ENCODE measurements at places on chromosomes 16 and 17.

DNA sequence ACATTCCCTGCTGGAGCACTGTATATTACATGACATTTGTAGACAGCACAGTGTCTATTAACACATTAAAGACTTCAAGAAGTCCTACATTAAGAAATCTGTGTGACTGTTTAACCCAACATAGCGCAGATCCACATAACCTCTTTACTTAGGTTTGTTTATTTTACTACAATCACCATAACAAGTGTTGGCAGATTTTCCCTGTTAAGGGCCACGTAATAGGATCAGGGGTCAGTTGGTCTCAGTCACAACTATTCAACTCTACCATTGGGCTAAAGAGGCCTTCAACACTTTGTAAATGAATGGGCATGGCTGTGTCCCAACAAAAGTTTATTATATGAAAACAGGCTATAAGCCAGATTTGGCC, 51.3 kb upstream of the ADORA2B start:
- DNase-seq = no peak

GRCh38 chr16:1167276-1168107, 14.6 kb downstream of the CACNA1H start:
- DNase-seq = no peak

DNA sequence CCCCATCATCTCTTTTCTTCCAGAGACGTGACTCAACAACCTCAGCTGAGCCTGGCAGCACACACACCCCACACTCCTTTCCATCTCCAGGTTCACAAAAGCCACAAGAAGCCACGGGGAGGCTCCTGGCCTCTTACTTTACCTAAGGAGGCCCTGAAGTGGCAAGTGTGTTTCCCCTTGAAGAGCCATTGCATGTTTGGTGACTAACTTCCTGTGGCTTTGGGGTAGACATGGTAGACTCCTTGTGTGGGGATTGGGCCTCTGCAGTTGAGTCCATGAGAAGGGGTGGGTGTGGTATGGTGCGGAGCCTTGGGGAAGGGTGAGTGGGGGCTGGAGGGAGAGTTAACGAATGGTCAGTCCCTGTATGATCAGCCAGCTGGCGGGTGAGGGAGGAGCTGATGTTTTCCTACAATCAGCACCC, 24.2 kb downstream of the SAP30BP start:
- no peak for DNase-seq

DNA sequence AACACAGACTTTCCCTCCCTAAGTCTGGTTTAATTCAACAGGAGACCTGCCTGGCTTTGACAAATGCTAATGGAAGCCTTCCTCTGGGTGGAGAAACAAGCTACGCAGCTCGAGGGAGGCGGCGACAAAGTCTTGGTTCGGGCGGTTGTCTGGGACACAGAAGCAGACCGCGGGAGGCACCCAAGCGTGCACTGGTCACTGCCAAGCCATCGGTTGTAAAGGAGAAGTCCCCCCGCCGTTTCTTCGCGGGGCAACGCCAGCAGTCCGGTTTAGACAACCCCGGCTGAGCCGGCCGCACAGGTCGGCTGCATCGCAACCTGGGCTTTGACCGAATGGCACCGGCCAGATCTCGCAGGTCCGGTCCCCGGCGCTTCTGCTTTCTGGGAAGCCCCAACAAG, 586 bp downstream of the GLYR1 start:
- DNase-seq = no peak

- DNase-seq = no peak
Observed at GRCh38 chr17:40108970-40109824, 8.8 kb upstream of the NR1D1 start.

DNA sequence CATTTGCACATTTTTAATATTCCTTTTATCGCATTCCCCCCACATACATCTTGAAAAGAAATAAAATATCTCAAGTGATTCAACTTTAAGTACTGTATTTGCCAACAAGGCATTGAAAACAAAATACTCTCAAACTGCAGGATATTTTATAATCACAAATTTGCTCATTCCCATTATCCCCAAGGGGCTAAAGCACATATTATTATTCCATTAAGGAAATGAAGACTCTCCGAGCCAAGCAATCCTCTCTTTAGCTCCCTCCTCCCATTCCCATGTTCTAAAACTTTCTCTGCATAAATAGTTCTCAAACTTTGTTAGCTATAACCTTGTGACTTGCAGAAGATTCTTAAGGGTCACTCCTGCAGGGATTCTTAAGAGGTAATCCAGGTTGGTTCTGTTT, 436.8 kb downstream of the KCNJ2 start:
- no peak for DNase-seq

DNA sequence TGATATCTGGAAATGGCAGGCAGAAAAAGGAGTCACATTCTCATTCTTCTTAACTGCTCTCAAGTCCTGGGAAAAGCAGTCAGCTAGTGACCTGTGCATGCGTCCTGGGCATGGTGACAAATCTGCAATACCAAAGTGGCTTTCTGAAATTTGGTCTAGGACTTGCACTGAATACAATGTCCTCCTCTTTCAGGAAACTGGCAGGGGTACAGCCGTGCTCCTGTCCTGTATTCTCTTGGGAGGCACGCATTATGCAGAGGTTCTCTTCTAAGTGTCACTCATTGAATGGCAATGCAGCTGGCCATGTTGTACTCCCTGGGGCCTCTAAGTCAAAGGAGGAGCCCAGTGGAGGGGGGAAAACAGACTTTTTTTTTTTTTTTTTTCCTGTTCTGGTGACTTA, 10.6 kb downstream of the PHF12 start:
- no peak for DNase-seq

- DNase-seq = no peak
Observed at GRCh38 chr17:77863814-77864161, 94.7 kb upstream of the TNRC6C start.

DNA sequence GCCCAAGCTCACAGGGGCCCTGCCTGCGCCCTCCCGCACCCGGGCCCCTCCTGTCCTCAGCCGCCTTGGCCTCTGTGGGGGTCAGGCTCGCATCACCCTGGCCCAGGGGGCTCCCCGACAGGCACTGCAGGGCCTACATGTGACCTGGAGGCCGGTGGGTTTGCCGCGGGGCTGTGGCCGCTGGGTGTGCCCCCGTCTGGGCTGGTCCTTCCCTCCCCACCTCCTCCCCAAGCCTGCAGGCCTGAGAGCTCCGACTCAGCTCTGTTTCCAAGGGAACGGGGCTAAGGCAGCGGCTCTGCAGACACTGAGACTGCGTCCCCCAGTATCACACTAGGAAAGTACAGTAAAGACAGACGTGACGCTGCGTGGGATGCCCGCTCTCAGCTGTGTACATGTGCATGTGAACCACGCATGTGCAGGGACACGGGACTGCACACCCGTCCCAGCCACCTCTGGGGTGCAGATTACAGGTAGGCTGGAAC, 16.5 kb upstream of the WDR45B start:
- DNase-seq = no peak

- no peak for DNase-seq
Observed at GRCh38 chr16:50970281-50970680, 180.8 kb downstream of the SALL1 start.

DNA sequence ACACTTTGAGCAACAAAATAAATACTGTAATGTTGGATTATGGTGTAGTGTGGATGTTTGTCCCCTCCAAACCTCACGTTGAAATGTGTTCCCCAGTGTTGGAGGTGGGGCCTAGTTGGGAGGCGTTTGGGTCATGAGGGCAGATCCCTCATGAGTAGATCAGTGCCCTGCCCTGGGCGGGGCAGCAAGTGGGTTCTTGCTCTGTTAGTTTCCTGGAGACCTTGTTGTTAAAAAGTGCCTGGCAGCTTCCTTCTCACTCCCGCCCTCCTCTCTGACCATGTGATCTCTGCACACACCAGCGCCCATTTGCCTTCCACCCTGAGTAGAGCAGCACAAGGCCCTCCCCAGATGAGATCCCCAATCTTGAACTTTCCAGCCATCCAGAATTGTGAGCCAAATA, 67.7 kb downstream of the MPRIP start:
- DNase-seq = no peak

GRCh38 chr16:68823401-68824135, 19.8 kb upstream of the TANGO6 start:
- no peak for DNase-seq

DNA sequence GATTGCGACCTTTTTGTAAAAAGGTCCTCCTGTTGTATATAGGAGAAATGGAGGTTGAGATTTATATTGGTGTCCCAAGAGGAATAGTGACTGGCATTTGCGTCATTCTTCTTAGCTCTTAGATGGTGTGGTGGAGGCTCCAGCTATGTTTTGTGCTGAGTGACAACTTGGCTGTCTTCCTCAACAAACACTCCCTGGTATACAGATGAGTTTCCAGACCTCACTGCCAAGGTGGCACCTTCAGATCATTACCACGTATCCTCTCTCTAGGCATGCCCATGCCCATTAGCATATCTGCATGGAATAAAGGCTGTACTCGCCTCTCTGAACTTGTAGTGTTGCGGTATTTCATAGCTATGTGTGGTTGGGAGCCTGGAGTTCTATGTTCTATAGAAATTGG, 120.0 kb downstream of the MAP2K4 start:
- no peak for DNase-seq

DNA sequence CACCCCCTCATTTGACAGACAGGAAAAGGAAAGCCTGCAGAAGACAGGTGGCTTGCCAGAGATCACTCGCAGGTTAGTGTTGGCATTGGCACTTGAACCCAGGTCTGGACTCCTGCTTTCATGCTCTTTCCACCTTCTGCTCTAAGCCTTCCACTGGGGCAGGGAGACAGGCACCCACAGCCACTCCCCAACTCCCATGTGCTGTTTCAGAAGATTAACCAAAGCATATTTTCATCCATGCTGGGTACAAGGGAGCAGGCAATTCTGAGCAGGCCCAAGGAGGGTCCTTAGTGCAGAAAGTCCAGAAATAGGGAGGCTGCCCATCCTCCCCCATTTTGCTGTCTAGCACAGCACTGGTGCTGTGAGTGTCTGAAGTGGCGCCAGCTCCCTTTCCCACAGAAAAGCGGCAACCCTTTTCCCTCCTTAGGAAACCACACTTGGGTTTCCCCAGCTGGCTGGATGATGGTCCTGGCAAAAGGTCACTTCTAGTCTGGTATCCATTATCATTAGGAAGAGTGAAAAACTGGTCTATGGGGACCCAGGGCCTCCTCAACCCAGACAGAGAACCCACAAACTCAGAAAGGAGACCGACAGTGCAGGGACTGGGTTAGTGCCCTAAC, 2.0 kb upstream of the CAVIN1 start:
- no peak for DNase-seq

GRCh38 chr17:56866496-56866895, 32.5 kb downstream of the DGKE start:
- DNase-seq = no peak

- DNase-seq = no peak
Observed at GRCh38 chr16:84229471-84229870, 10.3 kb downstream of the KCNG4 start.

- no peak for DNase-seq
Observed at GRCh38 chr16:11130978-11131665, 124.9 kb downstream of the SOCS1 start.

GRCh38 chr17:81096741-81097133, 61.8 kb downstream of the BAIAP2 start:
- no peak for DNase-seq

- no peak for DNase-seq
Observed at GRCh38 chr17:30315106-30315505, 18.8 kb downstream of the TMIGD1 start.

DNA sequence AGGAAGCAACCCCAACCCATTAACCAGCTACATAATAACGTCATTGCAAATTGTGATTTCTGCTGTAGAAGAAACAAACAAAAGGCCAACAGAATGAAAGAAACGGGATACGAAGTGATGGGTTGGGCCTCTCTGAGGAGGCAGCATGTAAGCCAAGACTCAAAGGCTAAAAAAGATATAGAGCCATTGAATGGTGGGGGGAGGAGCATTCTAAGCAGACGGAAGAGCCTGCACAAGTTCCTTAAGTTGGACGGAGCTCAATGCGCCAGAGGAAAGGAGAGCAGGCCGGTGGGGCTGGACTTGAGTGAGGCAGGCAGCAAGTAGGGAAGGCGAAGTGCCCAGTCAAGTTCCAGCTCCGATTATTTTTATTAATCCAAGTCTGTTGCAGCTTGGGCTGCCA, 160.3 kb downstream of the SHISA9 start:
- DNase-seq = no peak

- no peak for DNase-seq
Observed at GRCh38 chr16:87295661-87296531, 21.3 kb downstream of the C16orf95 start.

GRCh38 chr17:7081341-7082062, 1.5 kb upstream of the CLEC10A start:
- DNase-seq = no peak

DNA sequence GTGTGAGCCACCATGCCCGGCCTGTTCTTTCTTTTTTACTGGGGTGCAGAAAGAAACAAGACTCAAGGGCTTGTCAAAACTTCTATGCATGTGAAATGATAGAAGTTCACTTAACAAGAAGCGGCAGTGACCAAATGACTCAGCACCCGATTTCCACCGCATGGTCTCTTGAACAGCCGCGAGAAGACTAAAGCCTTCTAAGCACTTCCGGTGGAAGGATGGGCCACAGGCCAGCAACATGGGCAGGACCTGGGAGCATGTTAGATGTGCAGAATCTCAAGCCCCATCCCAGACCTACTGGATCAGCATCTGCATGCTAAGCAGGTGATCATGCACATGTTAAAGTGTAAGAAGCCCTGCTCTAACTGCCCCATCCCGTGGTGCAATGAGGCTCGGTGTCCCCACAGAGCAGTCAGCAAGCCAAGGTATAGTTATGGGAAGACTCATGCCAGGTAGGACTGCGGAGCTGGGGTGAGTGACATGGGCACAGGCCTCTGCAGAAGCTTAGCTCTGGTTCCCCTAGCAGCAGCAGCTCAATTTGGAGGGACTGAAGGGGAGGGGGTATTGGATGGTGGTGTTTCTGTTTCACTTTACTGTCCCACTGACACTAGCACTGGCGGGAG, 88.5 kb upstream of the HNF1B start:
- DNase-seq = no peak

DNA sequence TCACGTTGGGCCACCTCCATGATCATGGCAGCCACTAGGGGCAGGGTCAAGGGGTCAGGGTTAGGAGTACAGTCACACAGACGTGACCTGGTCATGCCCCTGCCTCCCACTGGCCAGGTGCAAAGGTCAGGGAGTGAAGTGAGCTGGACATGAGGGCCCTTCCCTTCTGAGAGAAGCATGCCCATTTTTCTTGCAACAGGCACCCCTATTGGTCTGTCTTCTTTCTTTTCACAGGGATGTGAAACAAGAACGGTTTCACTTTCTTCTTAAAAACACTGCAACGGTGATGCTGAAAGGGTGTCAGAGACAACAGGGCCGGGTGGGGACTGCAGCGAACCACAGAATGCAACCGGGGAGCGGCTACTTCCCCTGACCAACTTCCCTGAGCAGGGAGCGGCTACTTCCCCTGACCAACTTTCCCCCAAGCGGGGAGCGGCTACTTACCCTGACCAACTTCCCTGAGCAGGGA, 52.1 kb upstream of the DOC2B start:
- DNase-seq = no peak

DNA sequence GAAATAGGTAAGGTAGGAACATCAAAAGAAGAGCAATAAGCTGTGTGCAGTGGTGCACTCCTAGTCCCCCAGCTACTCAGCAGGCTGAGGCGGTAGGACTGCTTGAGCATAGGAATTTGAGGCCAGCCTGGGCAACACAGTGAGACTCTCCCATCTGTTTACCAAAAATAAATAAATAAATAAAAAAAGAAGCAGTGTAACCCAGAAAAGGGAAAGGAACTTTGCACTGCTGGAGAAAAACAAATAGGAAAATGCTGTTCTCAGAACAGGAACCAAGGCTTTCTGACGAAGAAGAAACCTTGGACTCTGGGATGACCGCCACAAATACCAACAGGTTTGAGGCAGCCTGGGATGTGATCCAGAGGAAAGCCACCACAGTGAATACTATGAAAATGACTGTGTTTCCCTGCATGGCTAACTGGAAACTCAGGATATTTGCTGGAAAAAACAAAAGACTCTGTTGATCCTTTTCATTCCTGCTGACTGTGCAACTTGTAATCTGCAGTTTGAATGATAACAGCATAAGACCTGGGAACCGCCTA, 41.2 kb downstream of the TTC19 start:
- no peak for DNase-seq
